8988T (cell line): ENCODE measurements at places on chromosomes 12 and 14.

GRCh38 chr12:120215357-120215735 is 14.4 kb upstream of the RPLP0 start:
- no peak for DNase-seq

DNA sequence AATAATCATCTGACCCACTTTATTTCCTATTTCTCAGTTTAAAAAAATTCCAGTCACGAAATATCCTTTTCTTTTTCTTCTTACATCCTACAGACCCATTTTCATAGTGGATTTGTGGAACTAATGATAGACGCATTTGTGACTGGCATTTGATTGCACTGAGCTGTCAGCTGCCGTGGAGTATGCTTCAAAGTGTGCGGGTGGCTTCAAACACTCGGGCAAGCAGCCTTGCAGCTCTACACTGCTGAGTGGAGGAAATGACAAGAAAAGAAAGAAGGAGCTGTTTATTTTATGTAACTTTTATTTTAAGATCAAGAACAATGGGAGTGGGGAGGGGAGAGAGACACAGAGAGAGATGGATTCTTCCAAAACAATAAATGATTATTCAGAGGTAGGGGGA is 112.8 kb upstream of the NAP1L1 start:
- DNase-seq = no peak

GRCh38 chr12:21638054-21638891 is 19.4 kb downstream of the LDHB start:
- DNase-seq = no peak

- DNase-seq = no peak
Measured at GRCh38 chr14:51697848-51698247, 46.1 kb downstream of the FRMD6 start.

GRCh38 chr14:103091041-103091882 is 3.3 kb upstream of the EXOC3L4 start:
- DNase-seq = peak; percentile 92
